ENCODE measurements at places on chromosomes 16 and 17.

DNA sequence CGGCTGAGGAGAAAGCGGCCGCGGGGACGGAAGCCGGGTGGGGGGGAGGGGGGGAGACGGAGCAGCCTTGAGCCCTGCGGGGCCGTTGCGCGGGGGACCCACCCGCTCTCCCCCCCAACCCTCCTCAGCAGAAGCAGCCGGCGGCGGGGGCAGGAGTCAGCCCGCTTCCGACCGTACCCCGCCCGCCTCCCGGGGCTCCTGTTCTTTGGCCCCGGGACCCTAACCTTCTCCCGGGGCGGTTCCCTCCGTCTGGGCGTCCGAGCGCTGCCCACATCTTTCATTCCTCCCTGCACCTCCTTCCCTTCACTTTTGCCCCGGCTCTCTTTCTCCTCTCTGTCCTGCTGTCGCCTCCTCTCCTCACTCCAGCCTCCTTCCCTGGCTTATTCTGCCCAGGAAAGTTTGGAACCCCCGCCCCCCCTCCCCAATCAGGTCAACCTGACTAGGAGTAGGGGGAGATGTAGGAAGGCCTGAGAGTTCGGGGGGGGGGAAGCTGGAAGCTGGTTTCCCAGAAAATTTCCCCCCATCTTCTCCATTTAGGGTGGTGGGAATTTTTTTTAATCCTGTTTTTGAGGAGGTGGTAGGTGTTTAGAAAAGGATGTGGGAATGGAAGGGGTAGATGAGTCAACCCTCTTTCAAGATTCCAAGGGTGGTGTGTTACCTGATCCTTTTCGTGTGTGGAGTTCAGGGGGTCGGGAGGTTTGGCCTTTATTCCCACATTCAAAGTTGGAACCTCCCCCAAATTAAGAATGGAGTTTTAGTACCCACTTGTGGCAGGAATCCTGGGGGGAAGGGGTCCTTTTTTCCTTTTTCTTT, 427 bp upstream of the NLK start:
- no peak for DNase-seq

- no peak for DNase-seq
Observed at GRCh38 chr16:55478827-55479429, at the start of gene MMP2. TSS of gene MMP2 (plus strand) at chr16:55479198. CDS start at chr16:55479480, 282 bp downstream.

GRCh38 chr17:9266031-9266680, 244.8 kb downstream of the NTN1 start:
- no peak for DNase-seq

GRCh38 chr16:12898551-12898950, 2.8 kb upstream of the SHISA9 start:
- no peak for DNase-seq

Measured in GM13976 (cell line).